ENCODE measurements at places on chromosomes 4 and X.

DNA sequence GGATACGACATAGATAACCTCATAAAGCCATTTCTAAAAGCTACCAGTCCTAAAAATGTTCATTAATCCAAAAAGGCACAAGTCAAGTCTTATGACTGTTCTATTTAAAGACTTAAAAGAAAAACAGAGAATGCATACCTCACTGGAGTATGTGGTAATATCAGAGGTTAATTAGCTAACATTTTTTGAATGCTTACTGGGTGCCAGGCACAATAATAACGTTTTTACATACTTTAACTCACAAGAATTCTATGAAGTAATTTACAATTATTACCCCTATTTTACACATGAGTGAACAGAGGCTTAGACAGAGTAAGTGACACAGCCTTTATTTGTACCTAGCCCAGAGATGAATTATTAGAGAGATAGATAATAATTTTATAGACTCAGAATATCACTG lies 207.5 kb downstream of the PDGFC start:
- DNase-seq, result no peak

GRCh38 chr4:122329876-122330565 lies 48.8 kb upstream of the ADAD1 start:
- no peak for DNase-seq

DNA sequence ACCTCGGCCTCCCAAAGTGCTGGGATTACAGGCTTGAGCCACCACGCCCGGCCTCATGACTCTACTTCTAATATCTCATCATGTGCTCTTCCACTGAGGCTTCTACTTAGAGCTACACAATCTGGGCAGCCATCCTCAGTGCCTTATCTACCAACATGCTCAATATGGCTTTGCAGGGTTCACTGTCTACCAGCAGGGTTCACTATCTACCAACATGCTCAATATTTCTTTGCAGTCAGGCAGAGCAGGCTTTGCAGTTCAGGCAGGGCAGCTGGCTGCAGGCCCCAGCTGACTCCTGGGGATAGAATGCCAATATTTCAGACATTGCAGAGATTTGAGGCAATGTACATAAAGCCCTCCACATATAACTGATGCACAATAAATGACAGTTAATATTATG lies 47.5 kb downstream of the PKD2 start:
- DNase-seq, result no peak

GRCh38 chr4:113183032-113183605 lies 133.7 kb downstream of the ANK2 start:
- no peak for DNase-seq

DNA sequence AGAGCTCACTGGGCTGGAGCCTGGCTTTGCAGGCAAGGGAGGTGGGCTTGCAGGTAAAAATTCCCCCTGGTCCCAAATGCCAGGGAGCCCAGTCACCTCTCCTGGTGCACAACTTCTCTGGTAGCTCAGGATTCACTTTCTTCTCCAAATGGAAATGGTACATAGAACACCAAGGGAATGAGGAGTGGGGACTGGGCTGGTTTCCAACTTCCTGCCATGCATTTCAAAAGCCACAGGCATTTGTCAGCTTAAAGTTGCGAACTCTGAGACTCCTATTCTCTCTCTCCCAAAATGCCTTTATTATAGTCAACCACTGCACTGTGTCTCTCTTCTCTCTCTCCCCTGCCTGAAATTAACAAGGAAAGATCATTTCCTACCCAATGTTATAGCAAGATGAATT lies 177.3 kb downstream of the GRIA3 start:
- no peak for DNase-seq

- no peak for DNase-seq
These were observed 29.5 kb upstream of the IRF2 start for GRCh38 chr4:184503869-184504300.

DNA sequence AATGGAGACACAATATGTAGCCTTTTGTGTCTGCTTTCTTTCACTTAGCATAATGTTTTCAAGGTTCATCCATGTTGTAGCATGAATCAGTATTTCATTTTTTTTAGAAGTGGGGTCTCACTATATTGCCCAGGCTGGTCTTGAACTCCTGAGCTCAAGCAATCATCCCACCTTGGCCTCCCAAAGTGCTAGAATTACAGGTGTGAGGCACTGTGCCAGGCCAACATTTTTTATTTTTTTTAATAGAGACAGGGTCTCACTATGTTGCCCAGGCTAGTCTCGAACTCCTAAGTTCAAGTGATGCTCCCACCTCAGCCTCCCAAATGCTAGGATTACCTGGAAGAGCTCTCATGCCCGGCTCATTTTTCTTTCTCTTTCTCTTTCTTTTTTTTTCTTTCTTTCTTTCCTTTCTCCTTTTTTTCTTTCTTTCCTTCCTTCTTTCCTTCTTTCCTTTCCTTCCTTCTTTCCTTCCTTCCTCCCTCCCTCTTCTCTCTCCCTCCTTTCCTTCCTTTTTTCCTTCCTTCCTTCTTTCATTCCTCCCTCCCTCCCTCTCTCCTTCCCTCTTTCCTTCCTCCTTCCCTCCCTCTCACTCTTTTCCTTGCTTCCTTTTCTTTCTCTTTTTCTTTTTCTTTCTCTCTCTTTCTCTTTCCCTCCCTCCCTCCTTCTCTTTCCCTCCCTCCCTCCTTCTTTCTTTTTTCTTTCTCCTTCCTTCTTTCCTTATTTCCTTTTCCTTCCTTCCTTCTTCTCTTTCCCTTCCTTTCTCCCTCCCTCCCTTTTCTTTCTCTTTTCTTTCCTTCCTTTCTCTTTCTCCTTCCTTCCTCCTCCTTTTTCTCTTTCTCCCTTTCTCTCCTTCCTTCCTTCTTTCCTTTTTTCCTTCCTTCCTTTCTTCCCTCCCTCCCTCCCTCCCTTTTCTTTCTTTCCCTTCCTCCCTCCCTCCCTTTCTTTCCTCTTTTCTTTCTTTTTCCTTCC lies 10.1 kb upstream of the RPL39 start:
- no peak for DNase-seq

- no peak for DNase-seq
These were observed 144.6 kb downstream of the AMELX start for GRCh38 chrX:11437642-11438379.

GRCh38 chr4:15003401-15003890 lies 1.2 kb downstream of the CPEB2 start:
- peak; percentile 79 for DNase-seq

DNA sequence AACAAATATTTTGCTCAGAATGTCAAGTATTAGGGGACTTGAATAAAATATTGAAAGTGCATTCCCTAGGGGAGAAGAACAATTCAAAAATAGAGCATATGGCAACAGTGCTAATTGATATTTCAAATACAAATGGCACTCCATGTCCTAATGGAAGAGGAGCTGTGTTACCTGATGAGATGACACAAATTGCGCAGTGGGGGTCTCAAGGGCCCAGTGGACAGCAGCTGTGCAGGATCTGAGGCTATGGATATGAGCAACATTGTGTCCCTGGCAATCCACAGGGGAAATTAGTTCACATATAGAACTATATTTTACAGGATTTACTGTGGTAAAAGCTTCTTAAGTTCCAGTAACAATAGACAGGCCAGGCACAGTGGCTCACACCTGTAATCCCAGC lies 17.4 kb upstream of the USP46 start:
- DNase-seq, result no peak
